Muscle of arm (tissue), 14 donors: ENCODE measurements at places on chromosomes 12 and 14.

DNA sequence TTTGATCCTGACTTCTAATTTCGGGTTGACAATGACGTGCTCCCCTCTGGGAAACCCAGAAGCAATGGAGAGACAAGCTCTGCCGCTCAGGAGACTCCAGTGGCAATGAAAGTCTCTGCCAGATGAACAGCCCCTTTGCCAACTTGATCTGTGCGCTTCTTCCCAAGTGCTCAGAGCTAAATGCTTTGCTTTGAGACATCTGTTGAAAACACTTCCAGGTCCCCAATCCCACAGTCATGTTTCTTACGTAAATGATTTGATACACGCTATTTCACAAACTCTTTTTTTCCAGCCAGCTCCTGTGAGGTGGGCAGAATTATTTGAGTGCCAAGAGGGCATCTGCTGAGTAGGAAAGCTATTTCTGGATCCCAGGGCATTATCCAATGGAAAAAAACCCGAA lies 147.6 kb downstream of the RIMBP2 start:
- DNase-seq = no peak

DNA sequence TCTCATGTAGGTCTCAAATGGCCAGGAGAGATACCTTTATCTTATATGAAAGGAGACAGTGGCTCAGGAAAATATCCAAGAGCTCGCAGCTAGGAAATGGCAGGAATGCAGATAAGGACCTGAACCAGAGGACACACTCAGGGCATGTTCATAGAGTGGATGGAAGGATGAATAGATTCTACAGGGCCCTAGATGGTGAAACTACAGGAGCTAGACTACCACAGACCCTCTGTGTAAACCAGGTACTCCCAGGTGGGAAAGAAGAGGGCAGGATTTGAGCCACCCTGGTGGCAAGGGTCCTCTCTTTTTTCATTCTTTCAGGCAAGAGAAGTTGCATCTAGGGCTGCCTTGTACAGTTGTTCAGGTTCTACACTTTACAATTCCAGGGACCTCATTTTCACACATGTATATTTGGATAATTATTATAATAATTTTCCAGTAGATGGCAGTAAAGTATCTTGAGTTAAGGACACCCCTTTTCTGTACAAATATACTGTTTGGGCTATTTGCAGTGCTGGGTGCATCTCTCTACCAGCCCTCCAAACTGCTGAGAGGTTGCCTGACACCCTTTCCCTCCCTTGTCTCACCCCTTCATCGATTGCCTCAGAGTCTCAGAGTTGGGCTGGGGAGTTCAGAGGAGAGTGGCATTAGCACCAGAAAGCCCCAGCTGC lies 10.5 kb upstream of the ZDHHC22 start:
- DNase-seq = no peak

DNA sequence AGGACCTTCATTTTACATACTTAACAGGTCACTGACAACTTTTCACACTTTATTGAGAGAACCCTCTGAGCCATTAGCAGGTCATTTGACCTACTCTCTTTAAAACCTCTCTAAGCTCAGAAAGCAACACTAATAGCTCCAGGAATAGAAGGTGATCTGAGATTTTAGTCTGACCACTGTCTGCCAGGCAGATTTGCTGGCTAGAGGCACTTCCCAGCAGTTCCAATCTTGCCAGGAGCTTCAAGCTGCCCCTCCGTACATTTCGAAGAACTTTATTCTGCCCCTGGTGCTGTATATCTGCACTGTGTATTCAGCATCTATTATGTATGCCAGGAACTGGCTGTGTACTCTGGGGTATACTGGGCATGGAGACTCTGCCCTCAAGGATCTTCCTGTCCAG lies 56.3 kb downstream of the GPHB5 start:
- no peak for DNase-seq

DNA sequence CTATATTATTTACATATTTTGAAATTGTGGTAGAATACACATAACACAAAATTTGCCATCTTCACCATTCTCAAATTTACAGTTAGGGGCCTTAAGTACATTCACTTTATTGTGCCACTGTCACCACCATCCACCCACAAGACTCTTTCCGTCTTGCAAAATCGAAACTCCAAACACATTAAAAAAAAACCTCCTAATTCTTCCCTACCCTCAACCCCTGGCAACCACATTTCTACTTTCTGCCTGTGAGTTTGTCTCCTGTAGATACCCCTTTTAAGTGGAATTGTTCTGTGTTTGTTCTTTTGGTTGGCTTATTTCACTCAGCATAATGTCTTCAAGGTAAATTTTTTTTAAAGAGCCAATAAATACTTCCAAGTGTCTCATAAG lies 31.6 kb upstream of the AMIGO2 start:
- DNase-seq = no peak

DNA sequence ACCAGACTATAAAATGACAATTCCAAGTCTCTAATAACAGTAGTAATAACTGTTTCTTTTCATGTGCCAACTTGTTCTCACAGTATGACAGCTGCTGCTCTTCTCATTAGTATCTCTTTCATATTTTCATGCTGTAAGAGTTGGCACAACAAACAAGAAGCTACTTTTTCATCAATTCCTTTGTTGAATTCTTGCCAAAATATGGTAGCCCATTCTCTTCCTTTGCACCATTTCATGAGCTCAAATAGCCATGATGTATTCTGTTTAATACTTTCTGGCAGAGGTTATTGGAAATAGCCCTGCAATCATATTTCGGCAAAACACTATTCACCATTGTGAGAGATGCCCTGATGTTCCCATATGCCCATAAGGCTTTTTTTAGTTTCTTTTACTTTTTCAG lies 1100.7 kb downstream of the TRHDE start:
- DNase-seq = no peak

DNA sequence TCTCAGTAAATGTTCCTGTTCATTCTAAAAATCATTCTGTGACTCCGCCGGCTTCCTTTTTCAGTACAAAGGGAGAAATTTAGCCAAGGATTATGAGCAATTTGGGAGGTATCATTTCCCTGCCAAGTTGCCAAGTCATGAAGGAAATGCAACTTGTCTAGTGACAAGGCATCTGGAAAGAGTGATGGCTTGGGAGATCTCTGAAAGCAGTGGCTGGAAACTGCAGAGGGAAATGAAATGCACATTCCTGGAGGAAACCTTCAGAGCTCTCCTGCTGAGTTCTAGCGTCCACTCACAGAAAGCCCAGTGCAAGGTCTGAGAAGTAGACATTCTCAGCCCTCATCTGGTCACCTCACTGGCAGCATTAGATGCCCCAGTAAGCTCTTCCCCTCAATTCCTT lies 91.7 kb downstream of the GALC start:
- DNase-seq = no peak

DNA sequence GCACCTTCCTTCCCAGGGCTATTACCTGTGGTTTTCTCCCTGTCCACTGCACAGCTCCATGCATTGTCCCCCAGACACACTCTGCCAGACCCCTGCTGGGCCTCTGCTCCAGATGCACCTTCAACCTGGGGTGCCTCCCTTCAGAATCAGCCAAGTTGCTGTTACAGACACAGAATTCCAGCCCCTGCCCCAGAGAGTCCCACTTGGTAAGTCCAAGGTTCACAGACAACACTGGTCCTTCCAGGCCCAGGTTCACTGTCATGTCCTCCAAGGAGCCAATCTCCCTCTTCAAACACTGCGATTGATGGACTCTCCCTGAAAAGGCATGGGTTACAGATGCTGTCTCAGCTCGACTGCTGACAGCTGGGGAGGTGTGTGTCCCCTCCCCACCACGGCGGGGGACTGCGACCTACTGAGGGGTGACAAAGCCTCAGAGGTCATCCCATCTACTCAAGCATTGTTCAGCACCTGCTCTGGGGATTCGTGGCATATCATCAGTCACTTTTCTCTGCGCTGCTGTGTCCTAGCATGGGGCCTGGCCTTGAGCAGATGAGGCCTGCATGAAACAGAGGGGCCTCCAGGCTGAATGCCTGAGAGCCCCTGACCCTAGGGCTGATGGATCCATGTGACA lies 24.3 kb downstream of the CALM1 start:
- DNase-seq = no peak

- peak; percentile 96 for DNase-seq
Measured at GRCh38 chr12:13196130-13196921, at the start of gene EMP1. Gene EMP1, plus strand, starts transcription at chr12:13196726. Its CDS starts 14,785 bp downstream, at chr12:13211511.
